GM04503 (cell line): ENCODE measurements at places on chromosomes 6 and 20.
A peak's percentile ranks its signal among the peaks of the same experiment; 100 is the strongest.

DNA sequence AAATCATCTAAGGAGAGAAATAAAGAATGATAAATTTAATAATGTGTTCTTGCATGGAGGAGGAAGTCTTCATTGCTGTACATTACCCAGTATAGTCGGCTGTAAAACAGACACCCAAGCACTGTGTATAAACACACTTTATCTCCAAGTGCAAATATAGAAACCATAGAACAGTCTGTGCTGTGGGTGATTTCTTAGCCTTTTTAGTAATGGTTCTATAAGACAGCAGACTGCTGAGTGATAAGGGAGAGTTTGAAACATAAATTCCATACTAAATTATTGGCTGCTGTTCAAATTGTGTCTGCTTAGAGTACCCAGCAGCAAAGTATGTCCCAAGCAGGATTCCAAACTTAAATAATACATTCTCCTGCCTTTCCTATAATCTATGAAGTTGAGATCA is 4.6 kb downstream of the FILIP1 start:
- DNase-seq, result no peak

GRCh38 chr6:167446046-167446445 is 121.2 kb downstream of the TTLL2 start:
- no peak for DNase-seq

- DNase-seq, result no peak
These were observed 114.3 kb upstream of the JAG1 start for GRCh38 chr20:10788055-10788454.

DNA sequence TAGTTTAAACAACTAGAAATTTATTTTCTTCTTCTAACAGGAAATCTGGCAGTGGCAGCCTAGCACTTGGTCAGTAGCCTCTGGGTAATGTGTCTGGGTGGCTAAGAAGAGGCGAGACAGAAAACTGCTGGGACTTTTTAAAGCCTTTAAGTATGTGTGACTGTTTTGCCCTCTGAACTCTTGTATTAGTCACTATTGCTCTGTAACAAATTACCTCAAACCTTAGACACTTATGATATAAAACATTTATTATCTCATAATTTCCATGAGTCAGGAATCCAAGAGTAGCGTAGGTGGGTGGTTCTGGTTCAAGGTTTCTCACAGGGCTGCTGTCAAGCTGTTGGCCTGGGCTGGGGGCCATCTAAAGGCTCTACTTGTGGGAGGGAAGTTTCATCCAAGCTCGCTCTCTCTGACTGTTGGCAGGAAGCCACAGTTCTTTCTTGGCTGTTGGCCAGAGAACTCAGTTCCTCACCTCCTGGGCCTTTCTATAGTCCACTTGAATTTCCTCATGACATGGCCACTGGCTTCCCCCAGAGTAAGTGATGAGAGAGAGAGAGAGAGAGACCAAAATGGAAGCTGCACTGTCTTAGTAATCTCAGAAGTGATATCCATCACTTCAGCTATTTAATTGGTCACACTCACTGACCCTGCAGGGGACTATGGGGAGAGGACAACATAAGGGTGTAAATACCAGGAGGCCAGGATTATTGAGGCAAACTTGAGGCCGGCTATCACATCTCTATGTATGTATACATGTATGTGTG is 17.4 kb upstream of the TBC1D22B start:
- peak; percentile 89 for DNase-seq

DNA sequence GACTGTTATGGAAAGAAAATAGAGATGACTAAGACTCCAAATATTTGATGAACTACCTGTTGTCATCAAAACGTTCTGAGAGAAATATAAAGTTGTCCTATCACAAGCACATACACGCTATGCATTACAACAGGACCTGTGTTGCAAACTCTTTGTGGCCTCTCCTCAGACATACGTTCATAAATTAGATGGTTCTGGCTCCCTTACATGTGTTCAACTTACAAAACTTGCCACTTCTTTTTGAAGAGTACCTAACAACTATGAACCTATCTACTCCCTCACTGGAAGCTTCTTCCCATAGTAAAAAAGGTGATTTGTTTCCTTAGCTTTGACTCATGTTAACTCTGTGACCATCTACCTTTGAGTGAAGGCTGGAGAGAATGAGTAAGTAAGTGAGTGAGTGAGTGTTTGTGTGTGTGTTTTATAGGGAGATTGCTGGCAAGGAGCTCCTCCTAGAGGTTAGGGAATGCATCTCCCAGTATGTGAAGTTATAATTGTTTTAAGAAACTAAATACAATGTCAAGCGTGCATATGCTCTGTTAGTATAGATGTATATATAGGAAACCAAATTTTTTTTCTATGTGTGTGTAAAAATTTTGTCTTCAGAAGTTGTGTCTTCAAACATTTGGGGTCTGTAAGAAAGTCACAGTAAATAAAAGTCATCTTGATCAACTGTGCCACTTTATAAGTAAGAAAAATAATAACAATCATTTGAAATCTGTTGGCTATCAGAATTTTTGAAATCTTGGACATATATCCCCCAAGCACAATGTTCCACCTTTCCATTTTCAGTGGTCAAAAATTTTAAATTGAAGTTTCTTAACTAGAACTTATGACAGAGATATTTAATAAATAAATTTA is 1211.1 kb upstream of the GJE1 start:
- DNase-seq, result peak; percentile 67

DNA sequence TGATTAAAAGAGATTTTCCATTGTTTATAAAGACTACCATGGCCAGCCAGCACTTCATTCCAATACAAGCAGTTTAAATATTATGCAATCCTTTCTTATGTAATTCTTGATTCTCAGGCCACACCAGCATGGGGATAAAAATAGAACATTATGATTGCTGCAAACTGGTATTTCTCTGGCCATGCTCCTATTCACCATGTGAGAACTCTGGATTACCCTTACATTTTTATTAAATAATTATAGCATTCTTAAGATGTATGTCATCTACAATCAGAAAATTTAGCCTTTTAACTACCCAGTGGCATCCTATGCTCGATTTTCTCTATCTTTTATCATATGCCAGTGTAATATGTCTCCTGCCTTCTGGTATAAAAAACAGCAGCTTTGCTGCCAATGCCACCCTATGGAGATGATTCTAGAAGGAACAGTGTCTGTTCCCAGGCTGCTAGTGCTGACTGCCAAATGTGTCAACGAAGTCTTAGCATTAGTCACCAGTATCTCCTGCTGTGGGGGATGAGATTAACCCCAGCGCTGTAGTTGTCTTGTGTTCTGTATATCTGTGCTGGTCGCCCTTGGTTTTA is 501.4 kb downstream of the BCKDHB start:
- DNase-seq, result peak; percentile 93

- DNase-seq, result no peak
These were observed 29.6 kb upstream of the MICB start for GRCh38 chr6:31468311-31468710.

- DNase-seq, result peak; percentile 4
These were observed 94.8 kb downstream of the BTBD3 start for GRCh38 chr20:12012241-12013222.

DNA sequence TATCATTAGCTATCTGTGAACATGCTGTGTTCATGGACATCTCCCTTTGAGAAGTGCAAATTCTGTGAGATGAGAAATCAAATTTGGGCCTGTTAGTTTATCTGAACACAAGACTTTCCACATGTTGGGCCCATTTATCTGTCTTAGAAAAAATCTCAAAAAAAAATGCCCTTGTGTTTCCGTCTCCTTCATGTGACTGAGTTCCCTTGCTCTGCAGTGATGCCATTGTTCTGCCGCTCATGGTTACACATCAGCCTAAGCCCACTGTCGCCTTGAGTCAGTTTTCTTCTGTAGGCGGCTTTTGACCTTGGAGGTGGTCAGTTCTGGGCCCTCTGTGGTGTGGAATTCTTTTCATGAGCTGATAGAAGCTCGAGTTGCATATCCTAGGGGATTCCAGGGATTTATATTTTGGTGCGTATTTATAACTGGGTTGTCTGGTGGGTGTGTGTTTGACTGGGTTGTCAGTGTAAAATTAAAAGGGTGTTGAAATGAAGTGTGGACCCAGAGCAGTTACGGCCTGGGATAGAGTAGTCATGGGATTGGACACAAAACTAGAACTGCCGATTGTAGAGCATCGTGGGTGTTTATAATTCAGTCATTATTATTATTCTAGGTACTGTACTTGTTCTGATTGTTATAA is 156.7 kb downstream of the JARID2 start:
- no peak for DNase-seq

GRCh38 chr6:17032988-17033634 is 68.7 kb upstream of the STMND1 start:
- DNase-seq, result peak; percentile 87

GRCh38 chr20:58078741-58079522 is 149.5 kb downstream of the ANKRD60 start:
- DNase-seq, result peak; percentile 40

- no peak for DNase-seq
These were observed 90.4 kb downstream of the CEP162 start for GRCh38 chr6:84137051-84137375.

GRCh38 chr6:159075506-159076228 is 30.9 kb upstream of the TAGAP start:
- no peak for DNase-seq

- peak; percentile 91 for DNase-seq
These were observed 82.1 kb upstream of the SIRPA start for GRCh38 chr20:1813101-1813529.

DNA sequence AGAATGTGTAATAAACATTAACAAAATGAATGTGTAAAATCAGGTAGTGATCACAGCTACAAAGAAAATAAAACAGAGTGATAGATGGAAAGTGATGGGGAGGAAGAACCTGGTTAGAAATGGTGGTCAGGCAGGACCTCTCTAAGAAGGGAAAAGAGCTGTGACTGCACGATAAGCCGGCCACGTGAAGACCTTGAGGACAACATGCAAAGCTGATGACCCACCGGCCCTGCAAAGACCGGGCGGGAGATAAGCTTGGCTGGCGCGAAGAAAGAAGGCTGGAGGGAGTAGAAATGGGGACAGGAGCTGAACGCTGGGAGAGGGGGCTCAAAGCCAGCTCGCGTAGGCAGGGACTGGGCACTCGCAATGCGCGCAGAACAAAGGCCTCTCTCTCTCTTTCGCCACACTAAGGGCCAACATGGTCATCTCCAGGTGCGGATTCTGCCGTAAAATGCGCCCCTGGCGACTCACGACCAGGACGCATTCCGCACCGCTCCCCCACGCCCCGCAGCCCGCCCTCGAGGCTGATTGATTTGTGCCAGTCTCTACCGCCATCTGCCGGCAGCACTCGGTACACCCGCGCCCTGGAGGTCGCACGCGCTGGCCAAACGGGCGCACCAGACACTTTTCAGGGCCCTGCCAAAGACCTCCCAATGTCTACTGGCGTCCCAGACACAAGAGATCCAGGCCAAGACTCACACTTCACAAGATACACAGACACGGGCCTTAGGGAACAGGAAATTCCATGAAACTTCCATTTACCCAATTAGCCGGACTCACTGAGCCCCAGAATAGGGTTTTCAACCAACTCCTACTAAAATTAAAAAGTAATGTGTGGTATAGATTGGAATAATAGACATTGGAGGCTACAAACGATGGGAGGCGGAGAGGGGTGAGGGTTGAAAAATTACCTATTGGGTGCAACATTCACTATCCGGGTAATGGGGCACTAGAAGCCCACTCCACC is 9.4 kb downstream of the DEFB132 start:
- DNase-seq, result no peak

DNA sequence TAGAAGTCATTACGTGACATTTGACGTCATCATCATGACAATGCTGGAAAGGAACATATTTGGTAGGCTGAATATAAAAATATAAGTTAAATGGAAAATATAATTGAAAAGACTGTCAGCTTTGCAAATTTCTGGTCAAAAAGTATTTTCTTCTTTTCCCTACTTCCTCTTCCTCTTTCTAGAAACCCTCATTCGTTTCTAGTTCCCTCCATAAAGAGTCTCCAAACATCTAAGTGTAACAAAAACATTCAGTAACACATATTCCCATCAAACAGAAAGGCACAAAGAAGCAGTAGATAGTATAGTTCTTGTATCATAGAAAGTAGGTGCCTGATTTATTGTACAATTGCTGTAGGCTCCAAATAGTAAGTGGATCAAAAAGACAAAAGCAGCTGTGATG is 150.8 kb upstream of the FAM83B start:
- DNase-seq, result no peak

DNA sequence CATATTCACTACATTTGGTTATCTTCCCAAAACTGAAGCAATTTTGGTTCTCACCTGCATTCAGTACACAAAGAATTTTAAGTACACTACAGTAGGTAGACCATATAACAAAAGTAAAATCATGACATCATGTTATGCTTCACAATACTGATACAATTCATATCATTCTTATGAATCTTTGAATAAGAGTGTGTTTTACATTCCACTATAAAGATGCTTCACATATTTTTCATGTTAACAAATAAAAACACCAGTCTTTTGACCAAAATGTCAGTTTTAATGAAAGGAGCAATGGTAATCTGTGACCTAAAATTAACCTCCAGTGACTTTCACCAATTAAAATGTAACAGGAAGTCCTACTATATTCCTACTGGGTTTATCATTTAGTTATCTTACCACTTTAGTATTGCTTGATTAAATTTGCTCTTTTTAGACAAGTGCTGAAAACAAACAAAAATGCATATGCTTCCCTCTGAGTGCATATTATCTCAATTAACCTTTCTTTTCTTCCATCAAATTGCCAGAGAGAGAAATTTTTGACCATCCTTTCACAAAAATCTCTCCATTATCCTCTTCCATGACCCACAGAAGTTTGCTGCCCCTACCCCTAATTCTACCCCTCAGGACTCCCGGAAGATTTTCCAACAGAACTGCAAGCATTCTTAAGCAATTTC is 49.3 kb downstream of the PHIP start:
- DNase-seq, result peak; percentile 27

- DNase-seq, result peak; percentile 3
These were observed 154.2 kb upstream of the QKI start for GRCh38 chr6:163260111-163260895.

GRCh38 chr6:46888031-46888430 is 33.7 kb downstream of the ADGRF5 start:
- no peak for DNase-seq

- no peak for DNase-seq
These were observed 50.6 kb upstream of the FANCE start for GRCh38 chr6:35401514-35401913.

GRCh38 chr6:30727920-30728553 is 7.9 kb downstream of the TUBB start:
- no peak for DNase-seq

GRCh38 chr20:39067526-39068216 is 105.5 kb downstream of the DHX35 start:
- no peak for DNase-seq

DNA sequence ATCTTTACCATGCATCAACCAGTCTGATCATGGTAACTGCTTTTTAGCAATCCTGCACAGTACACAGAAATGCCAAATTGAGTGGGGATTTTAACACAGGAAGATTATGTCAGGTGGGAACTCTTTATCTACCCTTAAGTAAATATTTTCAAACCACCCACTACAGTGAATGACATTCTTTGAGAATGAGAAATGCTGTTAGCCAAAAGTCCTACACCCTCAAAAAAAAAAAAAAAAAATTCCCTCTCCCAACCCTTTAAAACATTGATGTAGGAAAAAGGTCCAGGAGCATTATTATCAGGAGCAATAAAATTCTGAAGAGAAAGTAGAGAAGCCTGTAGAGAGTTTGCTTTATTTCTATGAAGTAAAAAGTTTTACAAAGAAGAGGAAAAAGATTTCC is 307.2 kb upstream of the THEMIS start:
- no peak for DNase-seq

- DNase-seq, result no peak
These were observed 41.8 kb downstream of the FARS2 start for GRCh38 chr6:5302995-5303622.
